ENCODE measurements at places on chromosomes 1 and 21.

DNA sequence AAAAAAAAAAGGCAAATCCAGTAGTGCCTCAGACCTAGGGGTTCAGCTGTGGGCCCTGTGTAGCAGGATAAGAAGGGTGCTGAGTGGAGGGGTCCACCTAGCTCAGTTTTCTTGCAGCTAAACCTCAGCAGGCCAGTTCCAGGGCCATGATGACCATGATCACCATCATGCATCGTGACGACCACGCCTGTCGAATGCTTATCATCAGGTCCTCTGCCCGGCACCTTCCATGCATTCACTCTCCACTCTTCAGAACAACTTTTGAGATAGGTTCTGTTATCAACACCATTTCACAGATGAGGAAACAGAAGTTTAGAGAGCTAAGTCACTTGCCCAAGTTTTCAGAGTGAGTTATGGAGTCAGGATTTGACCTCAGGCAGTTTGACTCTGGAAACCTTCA lies 54.9 kb downstream of the ACBD3 start:
- DNase-seq, result no peak

- DNase-seq, result no peak
Observed at GRCh38 chr1:206488466-206488865, 18.2 kb downstream of the IKBKE start.

DNA sequence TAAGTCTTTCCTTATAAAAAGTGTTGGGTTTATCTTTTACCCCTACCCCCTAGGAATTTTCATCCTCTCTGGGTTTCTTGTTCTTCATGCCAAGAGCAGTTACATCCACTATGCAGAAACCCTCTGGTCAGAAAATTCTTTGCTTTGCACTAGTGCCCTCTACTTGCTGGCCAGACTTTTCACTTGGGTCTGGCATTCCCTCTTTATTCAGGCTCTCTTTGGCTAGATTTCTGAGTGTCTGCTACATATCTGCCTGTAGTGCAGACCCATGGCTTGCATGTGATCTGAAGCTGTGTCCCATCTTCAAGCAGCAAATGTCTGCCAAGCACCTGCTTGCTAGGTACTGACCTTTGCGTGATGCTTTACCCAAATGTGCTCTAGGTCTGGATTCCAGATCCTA lies 237.0 kb downstream of the GPATCH2 start:
- DNase-seq, result no peak

DNA sequence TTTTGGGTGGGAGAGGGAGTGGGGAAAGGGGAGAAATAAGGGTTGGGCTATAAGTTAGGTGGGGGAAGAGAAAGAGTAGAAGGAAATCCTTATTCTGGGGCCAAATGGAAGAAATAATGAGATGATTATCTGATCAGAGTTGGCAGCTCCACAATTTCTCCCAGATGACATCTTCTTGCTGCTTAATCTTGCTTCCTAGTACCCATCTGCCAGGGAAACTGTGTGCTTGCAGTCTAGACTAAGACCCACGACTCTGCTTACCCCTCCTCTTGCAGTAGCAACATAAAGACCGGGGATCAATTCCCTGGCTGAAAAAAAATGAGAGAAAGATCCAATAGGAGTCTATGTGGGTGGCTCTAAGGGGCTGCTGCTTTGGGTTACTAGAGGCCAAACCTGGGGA lies 95.6 kb downstream of the PAPPA2 start:
- no peak for DNase-seq

DNA sequence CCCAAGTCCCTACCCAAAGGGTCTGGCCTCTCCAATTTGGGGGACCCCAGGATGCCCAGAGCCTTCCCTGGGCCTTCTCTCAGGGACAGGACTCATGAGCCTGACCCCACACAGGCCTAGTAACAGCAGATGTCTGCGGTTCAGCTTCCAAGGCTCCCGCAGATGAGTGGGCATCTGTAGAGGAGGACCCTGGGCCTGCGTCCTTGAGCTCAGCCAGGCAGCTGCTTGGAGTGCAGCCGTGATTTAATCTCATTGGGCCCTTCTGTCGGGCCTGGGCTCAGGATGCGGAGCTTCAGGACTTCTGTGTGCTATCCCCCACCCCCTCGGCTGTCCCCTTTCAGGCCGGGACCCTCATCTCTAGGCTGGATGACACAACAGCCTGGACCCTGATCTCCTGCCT lies 35.4 kb downstream of the IGSF21 start:
- no peak for DNase-seq

GRCh38 chr1:103275725-103276124 lies 167.4 kb upstream of the COL11A1 start:
- no peak for DNase-seq

DNA sequence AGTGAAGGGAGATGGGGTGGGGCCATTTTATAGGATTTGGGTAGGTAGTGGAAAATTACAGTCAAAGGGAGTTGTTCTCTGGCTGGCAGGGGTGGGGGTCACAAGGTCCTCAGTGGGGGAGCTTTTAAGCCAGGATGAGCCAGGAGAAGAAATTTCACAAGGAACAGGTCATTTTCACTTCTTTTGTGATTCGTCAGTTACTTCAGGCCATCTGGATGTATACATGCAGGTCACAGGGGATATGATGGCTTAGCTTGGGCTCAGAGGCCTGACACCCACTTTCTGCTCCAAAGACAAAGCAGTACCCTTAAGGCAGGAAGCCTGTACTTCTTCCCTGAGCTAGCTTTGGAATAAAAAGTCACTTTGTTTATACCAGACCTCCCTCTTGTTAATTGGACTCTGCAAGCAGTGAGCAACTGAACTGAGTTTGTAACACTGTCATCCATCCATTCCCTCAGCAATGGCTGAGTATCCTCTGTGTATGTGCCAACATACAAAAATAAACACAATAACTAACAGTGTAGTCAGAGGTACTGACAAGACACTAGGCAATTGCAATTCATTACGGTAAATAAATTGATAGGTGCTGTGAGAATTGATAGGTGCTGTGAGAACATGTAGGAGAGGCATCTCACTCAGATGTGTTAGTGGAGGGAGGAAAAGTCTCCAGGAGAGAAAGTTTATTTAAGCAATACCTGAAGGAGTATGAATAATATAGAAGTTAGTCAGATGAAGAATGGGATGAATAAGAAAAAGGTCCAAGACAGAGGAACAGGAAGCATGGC lies 14.7 kb upstream of the RGS2 start:
- no peak for DNase-seq

GRCh38 chr1:243726806-243727502 lies 123.1 kb downstream of the AKT3 start:
- DNase-seq, result no peak

DNA sequence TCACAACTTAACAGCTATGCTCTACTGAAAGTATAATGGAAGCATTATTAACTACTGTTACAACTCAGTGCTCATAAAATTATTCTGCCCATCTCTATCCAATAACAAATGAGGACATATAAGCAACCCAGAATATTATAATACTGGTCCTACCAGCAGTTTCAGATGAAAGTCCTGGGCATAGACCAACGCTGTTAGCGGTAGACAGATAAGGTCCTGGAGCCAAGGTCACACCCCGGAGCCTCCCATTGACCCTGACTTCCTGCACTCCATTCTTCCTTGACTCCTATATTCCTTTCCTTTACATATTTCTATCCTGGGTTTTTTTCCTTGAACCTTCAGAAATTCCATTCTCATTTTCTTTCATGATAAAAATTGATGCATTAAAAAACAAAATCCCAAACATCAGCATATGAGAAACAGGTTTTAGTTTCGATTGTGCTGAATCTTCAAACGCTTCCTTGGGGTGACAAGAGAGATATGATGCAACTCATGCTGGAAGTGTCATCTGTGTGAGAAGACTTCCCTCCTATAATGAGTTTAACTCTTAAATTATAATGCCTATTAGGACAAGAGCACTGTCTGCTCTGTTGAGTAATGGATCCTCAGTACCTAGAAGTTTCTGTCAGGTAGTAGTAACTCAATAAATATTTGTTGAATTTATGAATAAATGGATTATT lies 831.1 kb downstream of the LRRIQ3 start:
- no peak for DNase-seq

All from stimulated activated CD8-positive, alpha-beta memory T cell treated with anti-CD3 and anti-CD28 coated beads, Interleukin-4, amount 100 ng/mL, for 24 hours (primary cell).